NCI-H510A (cell line): ENCODE measurements at places on chromosomes 11 and 22.

- DNase-seq, result peak; percentile 32
Observed at GRCh38 chr11:126061707-126062678, 673 bp downstream of the CDON start.

DNA sequence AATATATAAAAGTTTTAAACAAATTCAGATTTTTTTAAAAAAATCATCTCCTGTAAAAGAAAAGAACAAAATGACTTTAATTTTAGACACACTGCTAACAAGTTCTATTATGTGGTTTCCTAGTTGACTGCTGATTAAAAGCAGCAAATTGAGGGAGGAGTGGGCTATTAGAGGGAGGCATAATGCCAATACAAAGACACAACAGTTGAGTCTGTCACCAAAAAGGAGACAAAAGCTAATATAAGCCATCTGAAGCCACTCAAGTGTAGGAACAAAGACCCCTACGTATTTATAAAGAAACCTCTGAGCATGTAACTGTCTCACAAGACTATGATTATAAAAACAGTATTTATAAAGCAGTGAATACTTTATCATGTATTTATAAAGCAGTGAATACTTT lies 28.6 kb downstream of the TMEM123 start:
- no peak for DNase-seq

DNA sequence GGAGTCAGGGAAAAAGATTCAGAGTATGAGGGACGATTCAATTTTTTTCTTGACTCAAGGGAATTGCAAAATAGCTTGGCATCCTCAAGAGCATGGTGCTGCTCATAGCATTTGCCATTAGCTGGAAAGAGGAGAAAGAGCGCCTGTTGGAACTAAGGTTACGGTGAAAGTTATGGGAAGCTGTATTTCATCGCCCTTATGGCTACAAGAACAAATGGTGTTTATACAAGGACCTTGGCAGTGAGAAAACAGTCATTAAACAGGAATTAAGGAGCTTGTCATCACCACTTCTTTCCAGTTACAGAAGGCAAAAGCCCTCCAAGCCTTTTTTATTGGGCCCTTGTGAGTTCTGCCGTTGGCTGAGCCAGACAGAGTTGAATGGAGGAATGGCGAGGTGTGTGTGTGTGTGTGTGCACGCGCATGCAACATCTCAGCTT lies 74.2 kb downstream of the ALX4 start:
- DNase-seq, result no peak

DNA sequence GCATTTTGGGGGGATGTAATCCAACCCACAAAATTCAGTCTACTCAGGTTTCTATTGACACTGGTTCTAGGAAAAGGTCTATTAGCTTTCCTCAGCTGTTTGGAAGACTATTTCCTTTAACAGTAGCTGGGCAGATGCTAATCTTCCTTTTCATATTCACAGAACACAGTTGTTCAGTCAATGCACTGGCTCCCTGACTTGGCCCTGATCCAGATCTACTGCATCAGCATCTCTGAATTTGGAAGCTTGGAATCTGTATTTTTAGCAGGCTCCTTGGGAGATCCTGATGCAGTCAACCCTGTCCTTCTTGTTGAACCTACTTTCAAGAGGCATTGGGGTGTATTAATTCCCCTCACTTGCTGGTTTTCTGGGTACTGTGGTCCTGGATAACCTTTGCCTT lies 6.3 kb downstream of the HTATIP2 start:
- DNase-seq, result no peak

- no peak for DNase-seq
Observed at GRCh38 chr11:129298988-129299387, 76.7 kb upstream of the BARX2 start.

DNA sequence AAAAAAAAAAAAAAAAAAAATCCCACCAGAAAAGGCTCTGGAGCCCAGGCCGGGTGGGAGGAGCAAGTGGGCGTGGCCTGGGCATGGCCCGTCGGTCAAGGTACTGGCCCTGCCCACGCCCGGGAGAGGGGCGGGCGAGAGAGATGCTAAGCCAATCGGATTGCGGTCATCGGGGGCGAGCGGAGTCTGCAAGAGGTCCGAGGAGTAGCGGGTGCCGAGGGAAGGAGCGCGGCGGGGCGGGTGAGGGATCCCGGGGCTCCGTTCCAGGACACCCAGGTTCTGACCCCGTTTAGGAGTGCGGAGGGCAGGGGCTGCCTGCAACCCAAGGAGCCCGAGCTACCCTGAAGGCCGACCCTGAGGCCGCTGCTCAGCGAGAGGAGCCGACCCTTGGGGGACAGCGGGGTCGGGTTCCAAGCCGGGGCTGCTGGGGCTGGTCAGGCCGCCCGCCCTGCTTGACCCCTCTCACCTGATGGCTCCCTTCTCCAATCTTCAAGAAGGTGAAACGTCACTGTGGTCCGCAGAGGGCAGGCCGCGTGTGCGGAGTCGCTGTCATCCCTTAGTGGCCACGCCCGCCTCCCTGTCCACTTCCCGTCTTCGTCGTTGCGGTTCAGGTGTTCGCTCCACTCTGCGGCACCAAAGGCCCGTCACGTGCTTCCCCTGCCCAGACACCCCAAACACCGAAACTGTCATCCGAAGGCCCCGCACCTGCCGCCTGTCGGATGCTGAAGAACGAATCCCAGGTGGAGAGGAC lies 11.1 kb upstream of the TAB1 start:
- DNase-seq, result peak; percentile 55

DNA sequence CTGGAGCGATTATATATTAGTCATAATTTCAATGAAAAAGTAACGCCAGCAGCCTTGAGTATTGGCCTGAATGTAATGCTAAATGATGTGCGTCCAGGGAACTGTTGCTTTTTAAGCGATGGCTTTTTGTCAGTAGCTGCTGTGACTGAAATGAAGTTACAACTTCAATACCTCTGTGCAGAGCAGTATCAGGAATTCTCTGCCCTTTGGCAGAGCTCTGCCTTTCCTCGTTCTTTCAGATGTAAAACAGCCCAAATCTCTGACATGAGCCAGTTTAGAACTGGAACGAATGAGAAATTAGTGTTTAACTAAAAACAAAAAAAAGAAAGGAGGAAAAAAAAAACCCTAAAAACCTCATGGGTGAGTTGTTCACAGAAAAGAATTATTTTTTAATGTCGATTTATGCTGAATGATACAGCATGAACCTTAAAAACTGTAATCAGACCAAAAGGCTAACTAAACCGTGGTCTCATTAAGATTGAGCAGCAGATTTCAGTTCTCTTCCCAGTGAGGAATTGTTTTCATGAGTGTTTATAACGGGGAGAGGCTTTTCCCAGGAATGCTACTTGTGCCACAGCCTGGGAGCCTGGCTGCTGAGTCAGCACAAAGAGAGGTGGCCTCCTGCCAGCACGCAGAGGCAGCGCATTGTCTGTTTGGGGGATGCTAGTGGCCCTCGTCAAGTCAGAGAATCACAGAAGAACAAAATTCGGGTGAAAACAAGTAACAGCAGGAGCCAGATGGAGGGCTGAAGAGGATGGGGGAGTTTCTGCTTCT lies 146.2 kb upstream of the RASSF10 start:
- DNase-seq, result no peak

GRCh38 chr22:35629406-35630216 lies 12.5 kb upstream of the MB start:
- no peak for DNase-seq

GRCh38 chr11:27055065-27055682 lies 14.6 kb downstream of the BBOX1 start:
- no peak for DNase-seq

DNA sequence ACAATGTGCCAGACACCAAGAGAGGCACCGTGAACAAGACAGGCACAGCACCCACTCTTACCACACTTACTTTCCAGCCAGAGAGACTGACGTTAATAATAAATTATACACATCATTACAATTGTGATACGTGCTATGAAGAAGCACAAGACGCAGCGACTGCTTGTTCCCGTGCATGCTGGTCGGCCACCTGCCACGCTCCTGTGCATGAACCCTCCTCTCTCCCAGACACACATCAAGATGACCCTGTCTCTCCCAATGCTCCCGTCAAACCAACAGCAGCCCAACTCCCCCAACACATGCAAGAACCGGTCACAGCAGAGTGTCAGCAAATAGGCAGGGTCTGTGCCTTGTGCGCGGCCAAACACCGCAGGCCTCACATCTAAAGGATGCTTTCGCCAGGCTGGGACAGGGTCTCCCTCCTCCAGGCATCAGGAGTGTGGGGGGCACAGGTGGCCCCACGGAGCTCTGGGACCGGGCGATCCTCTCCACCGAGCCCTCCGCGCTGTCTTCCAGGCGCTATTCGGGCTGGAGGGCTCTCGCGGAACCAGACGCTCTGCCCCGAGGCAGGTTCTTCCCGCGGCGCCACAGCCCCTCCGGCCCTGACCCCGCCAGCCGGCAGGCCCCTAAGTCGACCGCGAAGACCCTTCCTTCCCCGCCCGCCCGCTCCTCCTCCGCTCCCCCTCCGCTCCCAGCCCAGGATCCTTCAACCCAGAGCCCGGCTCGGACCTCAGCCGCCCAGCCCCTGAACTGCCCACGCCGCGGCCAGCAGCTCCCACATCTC lies 533 bp downstream of the SERGEF start:
- no peak for DNase-seq

DNA sequence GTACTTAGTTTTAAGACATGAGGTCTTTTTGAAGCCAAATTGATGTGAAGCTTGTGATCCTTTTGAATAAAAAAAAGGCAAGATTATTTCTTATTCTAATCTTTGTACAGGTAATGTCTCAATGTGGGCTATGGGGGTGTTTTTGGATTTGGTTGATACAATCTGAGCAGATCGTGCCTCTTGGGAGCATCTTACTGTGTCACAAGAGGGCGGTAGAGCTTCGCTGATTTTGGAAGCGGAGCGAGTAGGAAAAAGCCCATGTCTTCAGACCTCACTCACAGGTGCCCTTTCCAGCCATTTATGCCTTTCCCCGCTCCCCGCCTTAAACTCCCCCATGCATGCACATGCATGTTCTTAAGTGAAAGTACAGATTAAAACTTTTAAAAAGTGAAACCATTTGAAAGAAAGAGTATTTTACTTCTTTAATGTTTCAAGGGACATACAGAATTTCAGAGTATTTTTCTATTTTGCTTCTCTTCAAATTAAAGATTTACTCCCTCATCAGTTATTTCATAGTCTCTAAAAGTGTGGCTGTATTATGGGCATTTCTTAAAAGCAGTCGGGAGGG lies 18.8 kb downstream of the DDX25 start:
- peak; percentile 14 for DNase-seq

GRCh38 chr22:20517422-20517821 lies 10.0 kb downstream of the MED15 start:
- DNase-seq, result no peak

DNA sequence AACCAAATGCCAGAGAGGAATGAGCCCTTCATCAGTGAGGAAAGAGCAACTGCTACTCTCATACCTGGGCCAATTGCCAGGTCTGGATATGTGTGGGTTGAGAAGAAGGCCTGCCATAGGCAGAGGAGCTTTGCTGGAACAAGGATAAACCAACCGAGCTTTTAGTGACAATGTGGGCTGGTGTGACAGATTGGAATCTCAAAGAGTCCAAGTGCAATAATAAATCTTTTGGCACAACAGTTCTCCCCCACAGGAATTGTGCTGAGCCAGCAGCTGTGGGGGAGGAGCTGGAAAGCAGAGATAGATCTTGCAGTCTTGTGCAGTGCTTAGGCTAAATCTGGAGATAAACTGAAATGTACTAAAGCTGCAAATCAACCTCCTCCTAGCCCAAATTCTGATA lies 79.4 kb upstream of the ISX start:
- DNase-seq, result no peak

GRCh38 chr11:36354221-36355003 lies 58.3 kb downstream of the PRR5L start:
- DNase-seq, result no peak

DNA sequence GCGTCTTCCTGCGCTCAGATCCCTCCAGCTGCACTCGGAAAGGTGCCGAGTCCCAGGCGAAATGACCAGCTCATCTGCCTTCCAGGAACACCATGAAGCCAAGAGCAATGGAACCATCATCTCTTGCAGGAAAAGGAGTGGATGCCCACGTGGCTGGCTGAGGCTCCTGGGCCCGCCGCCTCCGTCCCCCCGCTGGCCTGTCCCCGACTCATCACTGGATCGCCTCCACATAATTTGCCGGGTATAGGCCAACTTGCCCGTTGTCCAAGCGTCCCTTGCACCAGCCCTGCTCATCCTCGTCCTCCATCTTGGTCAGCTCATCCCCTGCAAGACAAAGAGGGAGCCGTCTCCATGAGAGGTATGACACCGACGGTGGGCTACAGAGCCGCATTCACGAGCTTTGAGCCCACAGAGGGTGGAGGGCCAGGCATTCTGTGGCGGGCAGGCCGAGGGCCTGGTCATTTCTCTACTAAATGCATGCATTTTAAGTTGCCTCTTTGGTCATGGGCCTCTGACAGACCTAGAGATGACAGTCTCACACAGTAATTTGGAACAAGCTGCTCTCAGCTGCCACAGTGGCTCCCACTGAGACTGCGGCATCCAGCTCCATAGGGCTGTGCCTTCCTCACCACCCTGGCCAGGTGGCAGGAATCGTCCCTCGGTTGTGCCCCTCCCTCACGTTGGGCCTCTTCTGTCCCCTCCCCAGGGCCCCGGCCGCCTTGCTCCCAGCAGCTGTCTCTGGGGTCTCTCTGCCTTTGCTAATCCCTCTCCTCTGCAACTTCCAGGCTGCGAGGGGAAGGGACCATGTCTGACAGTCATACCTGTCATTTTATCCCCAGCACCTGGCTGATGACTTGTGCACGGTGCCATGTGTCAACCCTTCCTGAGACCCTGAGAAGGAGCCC lies 14.3 kb upstream of the ARFGAP3 start:
- no peak for DNase-seq

DNA sequence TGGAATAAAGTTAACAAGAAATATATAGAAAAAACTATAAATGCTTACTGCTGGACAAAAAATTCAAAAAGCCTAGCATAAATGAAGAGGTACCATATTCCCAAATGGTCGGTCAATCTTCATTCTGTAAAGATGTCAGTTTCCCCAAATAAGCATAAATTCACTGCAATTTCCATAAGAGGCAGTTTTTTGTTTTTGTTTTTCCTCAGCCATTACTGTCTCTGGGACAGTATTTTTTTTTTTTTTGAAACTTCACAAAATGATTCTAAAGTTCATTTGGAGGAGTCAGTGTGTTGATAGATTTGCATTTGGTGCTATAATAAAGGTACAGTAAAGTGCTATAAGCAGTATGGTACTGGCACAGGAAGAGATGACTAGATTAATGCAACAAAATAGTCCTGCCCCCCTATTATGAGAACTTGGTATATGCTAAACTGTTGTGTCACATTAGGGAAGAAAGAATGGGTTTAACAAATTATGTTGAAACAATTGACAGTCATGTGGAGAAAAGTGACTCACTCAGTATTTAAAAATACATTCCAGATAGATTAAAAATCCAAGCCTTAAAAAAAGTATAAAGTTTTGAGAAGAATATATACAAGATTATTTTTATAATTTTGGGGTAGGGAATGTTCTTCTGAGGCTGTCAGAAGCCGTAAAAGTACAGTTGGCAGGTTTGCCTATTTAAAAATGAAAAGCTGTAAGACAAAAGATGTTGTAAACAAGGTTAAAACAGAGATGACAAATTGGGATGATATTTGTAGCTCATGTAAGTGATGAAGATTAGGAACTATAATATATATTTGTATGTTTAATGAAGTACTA lies 2.6 kb upstream of the FTH1 start:
- no peak for DNase-seq

DNA sequence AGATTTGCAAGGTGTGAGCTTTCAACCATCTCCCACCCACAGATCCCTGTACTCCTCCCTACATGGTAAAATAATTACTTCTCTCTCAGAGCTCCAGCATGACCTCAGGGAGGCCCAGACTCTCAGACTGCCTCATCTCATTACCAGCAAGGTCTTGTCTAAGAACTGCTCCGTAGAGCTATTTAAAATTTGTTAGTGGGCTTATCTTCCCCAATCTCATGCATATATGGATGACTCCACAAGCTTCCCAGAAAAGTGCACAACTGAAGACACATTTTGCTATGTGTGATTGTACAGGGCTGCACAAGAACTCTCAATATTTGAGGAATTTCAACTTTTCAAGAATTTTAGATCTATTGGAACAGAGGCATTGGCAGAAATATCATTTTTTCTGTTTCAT lies 230.3 kb downstream of the CSNK2A3 start:
- DNase-seq, result no peak
